ENCODE measurements at places on chromosomes 4 and X.
A peak's percentile ranks its signal among the peaks of the same experiment; 100 is the strongest.

DNA sequence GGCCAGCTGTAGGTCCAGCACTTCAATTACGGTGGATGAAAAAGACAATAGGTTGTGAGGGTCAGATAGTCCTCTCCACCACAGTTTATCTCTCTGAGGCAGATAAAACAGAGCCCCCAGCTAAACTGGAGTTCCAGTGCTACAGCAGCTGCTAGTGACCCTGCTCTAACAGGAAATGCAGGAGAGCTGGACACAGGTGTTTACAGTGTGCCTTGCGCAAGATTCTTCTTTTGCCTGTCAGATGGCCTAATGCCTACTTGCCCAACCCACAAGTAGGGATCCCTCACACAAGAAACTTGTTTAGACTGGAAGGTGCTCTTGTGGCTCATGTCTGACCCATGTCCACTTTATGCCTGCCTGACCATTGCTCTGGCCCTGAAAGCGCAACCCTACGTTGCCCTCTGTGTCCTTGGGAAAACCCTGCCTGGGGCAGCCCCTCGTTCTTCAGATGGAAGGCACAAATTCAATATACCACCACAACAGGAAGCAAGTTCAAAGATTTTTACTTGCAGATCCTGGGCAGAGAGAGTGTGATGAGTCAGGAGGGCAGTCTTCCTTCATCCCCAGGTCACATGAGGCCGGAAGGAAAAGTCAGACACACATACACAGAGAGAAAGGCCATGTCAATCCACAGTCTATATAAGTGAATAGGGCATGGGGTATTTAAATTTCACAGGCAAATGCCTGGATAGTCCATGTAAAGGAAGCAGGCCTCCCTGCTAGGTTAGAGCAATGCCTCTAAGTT, 105.1 kb upstream of the ADGRL3 start:
- DNase-seq, result peak; percentile 20

DNA sequence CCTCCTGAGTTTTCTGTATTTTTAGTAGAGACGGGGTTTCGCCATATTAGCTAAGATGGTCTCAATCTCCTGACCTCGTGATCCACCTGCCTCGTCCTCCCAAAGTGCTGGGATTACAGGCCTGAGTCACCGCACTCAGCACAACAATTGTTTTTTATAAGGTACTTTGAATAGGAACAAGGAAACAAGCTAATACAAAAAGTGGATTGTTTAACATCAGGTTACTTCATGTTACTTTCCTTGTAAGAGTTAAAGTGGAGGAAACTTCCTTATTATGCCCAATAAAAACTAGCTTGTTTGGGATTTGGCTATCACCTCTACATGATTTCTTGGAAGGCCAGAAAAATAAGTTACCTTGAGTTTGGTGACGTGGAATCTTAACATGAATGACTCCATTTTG, 698.7 kb downstream of the CCSER1 start:
- DNase-seq, result no peak

- DNase-seq, result peak; percentile 65
Measured at GRCh38 chr4:145523117-145523516, 41.5 kb downstream of the SMAD1 start.

DNA sequence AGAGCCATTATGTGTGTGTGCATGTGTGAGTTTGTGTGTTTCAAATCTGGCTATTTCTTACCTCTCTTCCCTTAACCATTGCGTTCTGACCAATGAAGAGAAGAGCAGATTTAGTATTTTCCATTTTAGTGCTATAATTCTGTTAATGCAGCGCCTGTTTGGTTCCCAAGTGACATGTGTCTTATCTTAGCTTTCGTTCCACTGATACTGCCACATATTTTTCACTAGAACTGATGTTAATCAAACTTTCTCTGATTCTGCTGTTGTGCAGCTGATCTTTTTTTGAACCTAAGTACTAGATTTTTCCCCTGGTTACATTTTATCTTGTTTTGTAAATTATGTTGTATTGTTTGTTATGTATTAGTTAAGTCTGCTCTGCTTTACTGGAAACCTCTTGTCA, 152.9 kb upstream of the MID1 start:
- no peak for DNase-seq

- DNase-seq, result no peak
Measured at GRCh38 chrX:143437439-143437838, 79.8 kb downstream of the SPANXN3 start.

DNA sequence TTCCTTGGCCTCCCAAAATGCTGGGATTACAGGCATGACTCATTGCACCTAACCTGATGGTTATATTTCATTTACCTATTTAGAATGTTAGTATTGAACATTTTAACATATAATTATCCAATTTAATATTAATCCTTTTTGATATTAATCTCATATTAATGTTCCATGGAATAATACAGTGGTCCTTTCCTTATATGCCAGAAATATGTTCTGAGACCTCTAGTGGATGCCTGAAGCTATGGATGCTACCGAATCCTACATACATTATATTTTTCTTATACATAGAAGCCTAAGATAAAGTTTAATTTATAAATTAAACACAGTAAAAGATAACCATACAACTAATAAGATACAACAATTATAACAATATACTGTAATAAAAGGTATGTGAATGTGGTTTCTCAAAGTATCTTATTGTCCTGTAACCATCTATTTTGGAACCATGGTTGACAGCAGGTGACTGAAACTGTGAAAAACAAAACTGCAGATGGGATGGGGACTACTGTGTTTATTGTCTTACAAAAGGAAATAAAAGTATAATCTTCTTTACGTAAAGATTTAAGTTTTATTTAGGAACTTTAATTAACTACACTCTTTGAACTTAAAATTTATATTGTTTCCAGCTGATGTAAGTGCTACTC, 431.4 kb downstream of the GRID2 start:
- no peak for DNase-seq

- DNase-seq, result peak; percentile 11
Measured at GRCh38 chr4:121277194-121278105, 103.4 kb downstream of the QRFPR start.

DNA sequence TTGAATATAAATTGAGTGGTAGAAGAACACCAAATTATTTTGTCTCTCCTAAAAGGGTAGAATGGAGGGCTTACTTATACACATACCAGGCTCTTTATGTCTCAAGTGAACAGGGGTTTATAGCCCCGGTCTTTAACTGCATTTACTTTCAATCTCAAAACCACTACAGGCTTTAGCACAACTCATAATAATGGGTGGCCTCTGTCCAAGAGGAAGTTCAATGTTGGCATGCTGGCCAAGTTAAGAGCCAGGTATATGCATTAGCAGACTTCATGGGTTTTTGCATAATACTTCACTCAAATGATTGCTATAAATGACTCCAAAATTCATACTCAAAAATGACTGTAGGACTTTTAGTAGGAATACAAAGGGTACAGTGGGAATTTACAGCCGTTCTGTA, 118.5 kb upstream of the OTUD4 start:
- DNase-seq, result no peak

DNA sequence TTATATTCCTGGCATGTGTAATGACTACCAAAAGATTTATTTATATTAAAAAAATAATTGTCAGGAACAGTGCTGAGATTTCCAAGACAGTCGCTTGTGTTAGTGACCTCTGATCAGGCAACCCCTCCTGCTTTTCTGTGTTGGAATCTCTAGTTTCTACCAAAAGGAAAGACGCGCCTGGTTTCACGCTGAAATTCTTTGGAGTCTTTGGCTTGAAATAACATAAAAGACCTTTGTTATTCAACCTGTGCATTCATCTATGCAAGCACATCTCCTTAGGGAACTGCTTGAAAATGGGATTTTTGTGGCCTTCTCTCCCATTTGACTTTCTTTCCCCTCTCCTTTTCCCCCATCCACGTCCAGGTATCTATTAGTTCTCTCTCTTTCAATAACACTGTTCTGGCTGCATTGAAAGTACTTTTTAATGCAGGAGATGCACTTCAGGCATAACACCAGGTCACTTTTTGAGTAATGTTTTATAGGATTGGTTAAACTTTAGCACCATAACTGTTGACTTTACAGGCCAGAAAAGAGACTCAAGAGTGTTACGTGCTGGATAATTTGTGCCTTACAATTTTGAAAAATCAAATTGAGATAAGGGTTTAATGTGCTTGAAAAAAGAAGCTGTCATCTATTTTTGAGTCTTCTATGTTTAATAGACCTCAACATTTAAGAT, 172.7 kb downstream of the GPAT3 start:
- DNase-seq, result no peak

Data from mammary epithelial cell (primary cell).